ENCODE measurements at places on chromosomes 2 and 18.
A peak's percentile ranks its signal among the peaks of the same experiment; 100 is the strongest.

DNA sequence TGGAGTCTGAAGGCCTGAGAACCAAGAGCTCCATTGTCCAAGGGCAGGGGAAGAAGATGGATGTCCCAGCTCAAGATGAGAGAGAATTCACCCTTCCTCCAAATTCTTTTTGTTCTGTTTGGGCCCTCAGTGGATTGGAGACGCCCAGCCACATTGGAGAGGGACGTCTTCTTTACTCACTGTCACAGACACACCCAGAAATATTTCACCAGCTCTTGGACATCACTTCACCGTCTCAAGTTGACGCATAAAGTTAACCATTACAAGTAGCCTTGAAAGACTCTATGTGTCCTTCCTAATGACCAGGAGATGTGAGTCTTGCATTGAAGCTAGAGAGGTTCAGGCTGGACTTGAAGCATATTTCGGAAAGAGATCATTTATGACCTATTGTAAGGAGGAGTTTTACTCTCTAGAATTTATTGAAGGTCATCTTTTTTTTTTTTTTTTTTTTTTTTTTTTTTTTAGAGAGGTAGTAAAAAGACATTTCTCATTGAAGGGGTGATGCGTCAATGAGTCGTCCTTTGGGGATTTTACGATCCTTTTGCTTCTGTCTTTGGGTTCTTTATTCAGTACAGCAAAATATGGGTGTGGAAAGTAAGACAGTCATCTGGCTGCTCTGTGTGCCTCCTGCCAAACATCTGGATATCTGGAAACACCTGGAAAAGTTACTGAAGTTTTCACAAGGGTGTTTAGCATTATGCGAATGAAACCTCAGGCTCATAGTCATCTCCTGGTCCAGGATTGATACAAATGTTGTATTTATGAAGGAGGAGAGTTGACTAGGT lies 118.1 kb downstream of the PRPF40A start:
- no peak for DNase-seq

- no peak for DNase-seq
Observed at GRCh38 chr2:16160281-16161084, 220.1 kb downstream of the MYCN start.

DNA sequence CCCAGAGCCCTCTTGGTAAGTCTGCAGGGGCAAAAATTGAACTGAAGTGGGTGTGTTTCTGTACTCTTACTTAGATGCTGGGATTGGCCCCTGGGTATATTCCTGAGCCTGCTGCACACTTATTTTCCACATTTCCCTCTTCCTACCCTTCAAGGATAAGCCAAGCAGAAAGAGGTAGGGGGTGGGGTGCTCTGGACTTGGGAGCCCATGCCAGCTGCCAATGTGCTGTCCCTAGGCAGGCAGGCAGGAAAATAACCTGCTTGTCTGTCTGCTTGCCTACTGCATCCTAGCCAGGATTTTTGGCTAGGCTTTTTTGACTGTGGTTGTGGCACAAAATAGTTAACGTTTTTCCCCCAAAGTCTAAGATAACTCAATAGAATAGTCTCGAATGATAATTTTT lies 234.3 kb downstream of the ALK start:
- no peak for DNase-seq

- DNase-seq: no peak
Observed at GRCh38 chr2:12320027-12320734, 396.6 kb upstream of the TRIB2 start.

DNA sequence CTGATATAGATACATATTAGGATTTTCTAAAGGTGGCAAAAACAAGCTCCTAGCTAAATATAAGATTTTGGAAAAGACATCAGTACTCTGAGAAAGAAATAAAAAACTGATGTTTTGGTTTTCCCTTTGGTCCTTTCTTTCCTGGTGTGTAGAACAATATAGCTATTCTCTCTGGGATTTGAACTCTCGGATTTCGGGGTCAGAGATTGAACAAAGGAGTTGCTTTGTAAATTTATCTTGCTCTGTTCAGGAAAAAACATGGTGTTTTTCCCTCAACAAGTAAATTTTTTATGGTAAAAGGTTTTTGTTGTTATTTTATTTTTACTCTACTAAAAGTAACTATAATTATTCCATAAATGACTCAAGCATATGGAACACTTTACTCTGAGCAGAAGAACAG lies 889.3 kb downstream of the ERBB4 start:
- no peak for DNase-seq

DNA sequence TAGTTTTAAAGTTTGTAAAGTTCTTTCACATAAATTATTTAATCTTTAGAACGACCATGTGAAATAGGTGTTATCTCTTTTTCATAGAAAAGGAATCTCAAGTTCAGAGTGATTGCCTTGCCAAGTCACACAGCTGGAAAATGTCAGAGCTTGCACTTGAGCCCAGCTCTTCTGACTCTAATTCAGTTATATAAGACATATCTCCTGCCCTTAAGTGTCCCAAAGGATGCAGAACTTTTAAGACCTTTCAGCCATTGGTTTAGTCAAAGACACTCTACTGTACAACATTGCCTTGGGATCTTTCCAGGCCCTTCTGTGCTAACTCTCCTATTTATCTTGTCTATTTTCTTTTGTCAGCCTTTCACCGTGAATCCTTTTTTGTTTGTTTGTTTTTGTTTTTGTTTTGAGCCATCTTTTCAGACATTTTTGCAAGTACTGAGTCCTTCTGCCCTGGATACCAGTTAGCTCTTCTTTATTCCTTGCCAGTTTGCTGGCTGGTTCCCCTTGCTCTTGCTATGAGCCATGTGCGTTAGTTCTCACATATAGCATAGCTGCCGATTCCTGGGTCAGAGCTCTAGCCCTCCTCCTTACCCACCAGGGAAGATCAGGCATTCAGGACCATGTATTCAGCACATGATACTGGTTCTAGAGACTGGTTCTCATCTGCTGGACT lies 160.0 kb upstream of the MYO3B start:
- no peak for DNase-seq

DNA sequence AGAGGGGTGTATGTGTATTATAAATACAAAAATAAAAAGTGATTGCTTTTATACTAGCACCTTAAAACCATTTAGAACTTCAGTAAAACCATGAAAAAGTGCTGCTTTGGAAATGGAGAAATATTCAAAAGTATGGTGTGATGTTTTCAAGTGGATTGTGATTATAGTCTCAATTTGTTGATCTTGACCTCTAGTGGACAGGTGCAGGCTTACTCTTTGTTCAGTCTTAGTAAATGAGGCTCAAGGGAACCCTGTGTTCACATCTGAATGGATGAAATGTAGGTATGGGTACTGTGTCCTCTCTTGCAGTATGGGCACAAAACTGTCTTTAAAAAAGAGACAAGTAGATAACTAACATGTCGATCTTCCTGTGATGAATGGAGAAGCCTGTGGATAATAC lies 145.8 kb downstream of the MCFD2 start:
- no peak for DNase-seq

GRCh38 chr2:158489366-158490112 lies 32.8 kb downstream of the PKP4 start:
- peak; percentile 67 for DNase-seq

DNA sequence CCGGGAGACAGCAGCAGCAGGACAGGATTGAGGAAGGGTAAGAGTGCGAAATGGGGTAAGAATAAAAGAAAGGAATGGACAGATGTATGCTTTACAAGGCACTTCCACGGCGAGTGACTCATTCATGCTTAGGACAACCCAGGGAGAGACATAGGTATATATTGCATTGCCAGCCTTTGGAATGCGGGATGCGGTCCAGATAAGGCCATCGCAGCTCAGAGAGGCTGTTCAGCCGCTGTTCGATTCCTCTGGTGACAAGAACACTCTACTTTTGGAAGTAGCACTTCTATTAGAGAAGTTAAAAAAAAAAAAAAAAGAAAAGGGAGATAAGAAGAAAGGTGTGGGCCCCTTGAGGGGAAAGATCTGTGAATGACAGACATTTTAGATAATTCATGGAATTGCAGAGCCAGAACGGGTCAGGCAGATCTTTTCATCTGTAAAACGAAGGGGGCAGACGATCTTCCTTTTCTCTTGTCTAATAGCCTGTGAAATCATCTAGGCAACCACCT lies 819 bp upstream of the NCOA1 start:
- DNase-seq: peak; percentile 80

GRCh38 chr2:76080154-76080553 lies 369.4 kb upstream of the GCFC2 start:
- DNase-seq: peak; percentile 46

GRCh38 chr2:61262699-61263098 lies 100.7 kb downstream of the C2orf74 start:
- no peak for DNase-seq

DNA sequence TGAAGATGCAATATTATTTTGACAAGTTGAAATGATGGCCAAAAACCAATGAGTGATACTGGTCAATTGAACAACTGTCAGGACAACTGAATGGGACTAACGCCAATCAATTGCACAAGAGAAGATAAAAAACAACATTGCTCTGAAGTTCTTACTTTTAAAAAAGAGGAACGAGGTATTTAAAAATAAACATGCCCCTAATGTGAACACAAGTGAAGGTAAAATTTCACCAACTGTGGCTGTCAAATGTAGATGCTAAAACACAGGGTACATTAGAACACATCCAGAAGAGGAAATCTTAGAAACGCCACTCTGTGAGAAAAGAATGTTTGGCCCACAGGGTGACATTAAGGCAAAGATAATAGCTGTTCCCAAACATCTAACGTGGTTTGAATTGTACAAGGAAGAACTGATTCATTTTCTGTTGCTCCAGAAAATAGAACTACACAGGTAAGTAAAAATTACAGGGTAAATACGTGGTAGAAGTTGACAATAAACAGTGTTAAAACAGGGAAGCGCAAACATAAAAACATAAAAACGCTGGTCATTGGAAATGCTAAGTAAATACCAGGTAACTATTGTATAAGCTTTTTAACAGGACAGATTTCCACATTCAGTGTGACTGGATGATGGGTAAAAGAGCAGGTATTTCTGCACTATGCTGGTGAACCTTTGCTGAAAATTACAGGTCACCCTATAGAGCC lies 20.3 kb downstream of the LONRF2 start:
- no peak for DNase-seq

DNA sequence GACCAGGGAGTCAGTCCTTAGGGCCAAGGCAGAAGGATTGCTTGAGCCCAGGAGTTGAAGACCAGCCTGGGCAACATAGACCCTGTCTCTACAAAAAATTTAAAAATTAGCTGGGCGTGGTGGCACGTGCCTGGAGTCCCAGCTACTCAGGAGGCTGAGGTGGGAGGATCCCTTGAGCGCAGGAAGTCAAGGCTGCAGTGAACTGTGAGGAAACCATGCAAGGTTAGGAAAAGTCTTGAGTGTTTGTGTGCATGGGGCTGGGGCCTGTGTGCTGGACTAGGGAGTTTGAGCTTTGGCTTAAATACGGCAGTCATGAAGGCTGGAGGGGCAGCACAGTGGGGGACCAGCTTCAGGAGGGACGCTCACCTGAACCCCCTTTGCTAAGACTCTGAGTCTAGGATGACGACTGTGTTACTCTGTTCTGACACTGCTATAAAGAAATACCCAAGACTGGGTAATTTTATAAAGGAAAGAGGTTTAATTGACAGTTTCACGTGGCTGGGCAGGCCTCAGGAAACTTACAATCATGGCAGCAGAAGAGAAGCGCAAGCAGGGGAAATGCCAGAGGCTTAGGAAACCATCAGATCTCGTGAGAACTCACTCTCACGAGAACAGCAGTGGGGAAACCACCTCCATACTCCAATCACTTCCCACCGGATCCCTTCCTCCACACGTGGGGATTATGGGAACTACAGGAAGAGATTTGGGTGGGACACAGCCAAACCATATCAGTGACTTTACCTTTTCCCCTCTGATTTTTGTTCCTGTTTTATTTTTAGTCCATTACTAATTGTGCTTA lies 39.4 kb downstream of the GORASP2 start:
- DNase-seq: no peak

DNA sequence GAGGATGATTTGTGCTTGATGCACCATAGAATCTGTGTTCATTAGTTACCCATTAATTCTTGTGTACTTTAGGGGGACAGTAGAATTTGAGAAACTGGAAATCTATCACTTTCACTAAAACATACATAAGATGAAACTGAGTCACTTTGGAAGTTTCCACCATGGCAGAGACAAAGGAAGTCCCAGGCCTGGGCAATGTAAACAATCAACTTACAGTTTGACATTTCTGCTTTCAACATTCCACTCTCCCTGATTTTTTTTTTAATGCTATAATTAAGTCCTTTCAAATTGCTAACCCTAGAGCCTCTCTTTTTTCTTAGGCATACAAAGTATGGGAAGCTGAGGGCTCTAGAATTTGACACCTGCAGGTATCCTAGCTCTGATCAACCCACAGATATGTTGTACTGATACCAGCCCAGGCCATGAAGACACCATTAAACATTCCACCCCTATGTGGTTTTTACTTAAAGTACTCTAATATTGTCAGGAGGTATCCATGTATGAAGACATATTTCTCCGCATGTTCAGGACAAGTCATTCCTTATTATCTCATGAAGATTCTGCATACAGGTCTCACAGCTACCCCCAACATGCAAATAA lies 88.5 kb upstream of the GLS start:
- peak; percentile 30 for DNase-seq

- no peak for DNase-seq
Observed at GRCh38 chr2:101737478-101738255, 40.2 kb downstream of the MAP4K4 start.

GRCh38 chr18:61545281-61546245 lies 212.3 kb downstream of the CDH20 start:
- no peak for DNase-seq

DNA sequence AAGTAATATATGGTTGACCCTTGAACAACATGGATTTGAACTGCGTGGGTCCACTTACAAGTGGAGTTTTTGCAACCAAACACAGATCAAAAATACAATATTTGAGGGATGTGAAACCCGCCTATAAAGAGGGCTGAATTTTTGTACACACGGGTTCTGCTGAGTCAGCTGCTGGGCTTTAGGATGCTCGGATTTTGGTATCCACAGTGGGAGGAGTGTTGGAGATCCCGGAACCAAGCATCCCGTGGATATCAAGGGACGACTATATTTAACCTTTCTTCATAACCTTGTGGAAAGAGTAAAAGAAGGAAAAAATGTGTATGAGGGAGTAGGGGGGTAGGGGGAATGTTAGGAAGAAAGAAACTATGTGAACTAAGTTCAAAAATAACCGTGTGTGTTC lies 10.0 kb upstream of the INPP1 start:
- DNase-seq: no peak

- DNase-seq: no peak
Observed at GRCh38 chr2:181697126-181697525, 16.8 kb upstream of the NEUROD1 start.

DNA sequence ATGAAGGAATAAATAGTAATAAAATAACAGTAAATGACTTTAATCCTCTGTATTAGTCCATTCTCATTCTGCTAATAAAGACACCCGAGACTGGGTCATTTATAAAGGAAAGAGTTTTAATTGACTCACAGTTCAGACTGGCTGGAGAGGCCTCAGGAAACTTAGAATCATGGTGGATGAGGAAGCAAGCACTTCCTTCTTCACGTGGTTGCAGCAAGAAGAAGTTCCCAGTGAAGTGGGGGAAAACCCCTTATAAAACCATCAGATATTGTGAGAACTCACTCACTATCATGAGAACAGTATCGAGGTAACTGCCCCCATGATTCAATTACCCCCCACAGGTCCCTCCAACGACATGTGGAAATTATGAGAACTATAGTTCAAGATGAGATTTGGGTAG lies 727.9 kb upstream of the LINC00305 start:
- DNase-seq: no peak

- peak; percentile 81 for DNase-seq
Observed at GRCh38 chr18:59718464-59719157, 21.4 kb upstream of the CCBE1 start.

GRCh38 chr18:76484749-76485387 lies 10.2 kb downstream of the ZNF516 start:
- no peak for DNase-seq

GRCh38 chr18:44961288-44961995 lies 280.8 kb downstream of the SETBP1 start:
- no peak for DNase-seq

GRCh38 chr2:237568121-237568660 lies 1.8 kb downstream of the PRLH start:
- no peak for DNase-seq
